ENCODE measurements at places on chromosomes 6 and 20. TPM values are rescaled to one million over a fixed set of nuclear protein-coding genes. Genes with fewer than 3 reads are reported as not detected.

The KHDC3L gene
- not detected for total RNA-seq

DNA sequence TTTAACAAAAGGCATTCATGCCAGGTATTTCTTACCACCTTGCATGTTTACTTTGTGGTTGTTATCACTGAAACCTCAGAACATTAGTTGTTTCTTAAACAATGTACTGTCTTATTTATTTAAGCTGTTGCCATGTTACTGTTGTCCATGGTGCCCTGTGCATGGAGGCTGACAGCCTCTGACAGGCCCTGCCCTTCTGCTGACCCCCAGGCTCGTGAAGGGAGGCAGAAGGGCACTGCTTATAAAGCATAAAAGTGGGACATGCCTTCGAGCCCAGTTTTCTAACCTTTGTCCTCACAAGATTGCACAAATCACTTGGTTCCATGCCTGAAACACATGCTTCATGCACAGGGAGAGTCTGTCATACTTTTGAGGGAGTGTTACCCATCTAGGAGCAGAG lies 46.7 kb upstream of the CLIC5 start:
- DNase-seq = no peak

- DNase-seq = no peak
Observed at GRCh38 chr6:158639056-158639455, 5.5 kb downstream of the DYNLT1 start.

The MAS1 gene
- not detected for total RNA-seq

DNA sequence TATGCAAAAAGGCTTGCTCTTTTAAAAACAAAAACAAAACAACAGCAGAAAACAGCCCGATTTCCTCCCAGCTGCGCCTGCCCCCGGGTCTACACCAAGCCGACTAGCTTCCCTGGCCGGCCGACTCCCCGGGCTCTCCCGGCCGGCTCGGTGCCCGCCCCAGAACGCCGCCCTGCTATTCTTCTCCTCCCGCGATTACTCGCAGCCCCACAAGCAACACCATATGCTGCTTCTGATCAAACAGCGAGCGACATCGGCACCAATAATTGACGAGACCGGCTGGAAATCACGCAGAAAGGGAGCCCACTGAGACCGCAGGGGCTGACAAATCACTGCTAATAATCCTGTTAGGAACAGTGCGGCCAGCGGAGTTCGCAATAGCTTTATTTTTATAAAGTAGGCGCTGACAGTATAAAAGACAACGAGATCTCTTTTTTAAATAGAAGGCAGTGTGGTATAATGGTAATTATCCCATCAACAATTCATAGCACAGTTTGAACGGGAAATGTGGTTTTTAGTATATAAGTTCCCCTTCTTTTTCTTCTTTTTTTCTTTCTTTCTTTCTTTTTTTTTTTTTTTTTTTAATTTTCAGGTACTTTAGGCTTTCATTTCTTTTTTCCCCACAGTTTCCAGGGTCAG lies 3.3 kb downstream of the SIM1 start:
- peak; percentile 10 for DNase-seq

GRCh38 chr6:68689910-68690309 lies 54.8 kb downstream of the ADGRB3 start:
- no peak for DNase-seq

- DNase-seq = peak; percentile 65
Observed at GRCh38 chr6:31737991-31738979, 1.5 kb upstream of the MSH5 start.

- DNase-seq = peak; percentile 62
Observed at GRCh38 chr6:7138921-7139358, 31.2 kb downstream of the RREB1 start.

DNA sequence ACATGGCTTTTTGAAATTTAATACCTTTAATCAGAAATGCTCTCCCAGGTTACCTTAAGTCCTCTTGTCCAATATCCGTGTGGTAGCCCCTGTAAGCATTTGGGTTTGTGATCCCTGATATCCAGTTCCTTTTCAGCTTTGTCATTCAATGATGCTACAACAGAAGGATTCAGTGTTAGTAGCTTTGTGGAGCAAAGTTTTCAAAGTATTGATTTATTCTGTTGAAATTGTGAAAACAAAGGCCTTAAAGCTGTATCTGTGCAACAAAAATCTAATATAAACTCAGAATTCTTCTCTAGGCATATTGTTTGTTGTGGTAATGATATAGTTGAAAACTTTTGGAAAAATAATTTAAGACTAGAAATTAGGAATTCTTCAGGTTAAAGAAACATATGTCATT lies 91.9 kb downstream of the ADGRB3 start:
- no peak for DNase-seq

The PTPRK gene
- 36.5 TPM for total RNA-seq

The SMIM29 gene
- 63.5 TPM for total RNA-seq

The CTCFL gene
- 0.42 TPM for total RNA-seq

- DNase-seq = no peak
Observed at GRCh38 chr6:163589387-163589786, 174.9 kb downstream of the QKI start.

The KATNA1 gene
- total RNA-seq = 20.8 TPM

The PNRC1 gene
- 35.4 TPM for total RNA-seq

The FNDC11 gene
- 0.05 TPM for total RNA-seq

The EGFL8 gene
- total RNA-seq = 15.0 TPM
